ENCODE measurements at places on chromosomes 5 and 9. TPM values are rescaled to one million over a fixed set of nuclear protein-coding genes. Genes with fewer than 3 reads are reported as not detected.
A peak's percentile ranks its signal among the peaks of the same experiment; 100 is the strongest.

- ATAC-seq, result no peak
Observed at GRCh38 chr5:151772029-151772845, 483 bp downstream of the G3BP1 start.

GRCh38 chr5:118098716-118099115 lies 889.6 kb downstream of the DTWD2 start:
- no peak for ATAC-seq

FST gene
- total RNA-seq, result 2.7 TPM

DNA sequence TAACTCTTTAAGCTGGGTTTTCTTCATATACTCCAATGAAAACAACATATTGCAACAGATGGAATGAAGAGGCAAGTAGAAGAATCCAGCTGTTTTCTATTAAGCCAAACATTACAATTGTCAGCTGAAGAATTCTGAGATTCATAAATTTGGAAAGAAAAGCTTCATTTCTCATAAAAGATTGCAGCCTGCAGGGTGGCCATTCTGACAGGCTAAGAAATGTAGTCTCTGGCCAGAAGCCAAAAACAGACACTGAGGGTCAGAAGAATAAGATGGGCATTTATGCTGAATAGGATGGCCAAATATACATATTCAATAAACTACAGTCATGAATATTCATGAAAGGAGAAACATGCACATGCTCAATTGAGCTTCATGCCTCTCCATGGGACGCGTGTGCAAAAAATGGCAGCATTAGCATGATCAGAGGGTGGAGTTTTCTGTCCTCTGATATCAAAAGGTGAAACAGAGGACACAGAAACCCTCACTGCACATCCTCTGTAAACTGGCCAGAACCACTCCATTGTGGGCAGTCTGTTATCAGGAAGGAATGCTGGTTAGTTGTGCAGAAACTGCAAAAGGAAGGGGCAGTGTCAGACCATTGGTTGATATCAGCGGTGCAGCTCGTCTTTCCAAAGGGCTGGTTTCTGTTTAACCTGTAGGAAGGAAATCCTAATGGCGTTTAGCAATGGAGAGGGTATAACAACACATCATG lies 50.2 kb downstream of the FXN start:
- ATAC-seq, result no peak

DNA sequence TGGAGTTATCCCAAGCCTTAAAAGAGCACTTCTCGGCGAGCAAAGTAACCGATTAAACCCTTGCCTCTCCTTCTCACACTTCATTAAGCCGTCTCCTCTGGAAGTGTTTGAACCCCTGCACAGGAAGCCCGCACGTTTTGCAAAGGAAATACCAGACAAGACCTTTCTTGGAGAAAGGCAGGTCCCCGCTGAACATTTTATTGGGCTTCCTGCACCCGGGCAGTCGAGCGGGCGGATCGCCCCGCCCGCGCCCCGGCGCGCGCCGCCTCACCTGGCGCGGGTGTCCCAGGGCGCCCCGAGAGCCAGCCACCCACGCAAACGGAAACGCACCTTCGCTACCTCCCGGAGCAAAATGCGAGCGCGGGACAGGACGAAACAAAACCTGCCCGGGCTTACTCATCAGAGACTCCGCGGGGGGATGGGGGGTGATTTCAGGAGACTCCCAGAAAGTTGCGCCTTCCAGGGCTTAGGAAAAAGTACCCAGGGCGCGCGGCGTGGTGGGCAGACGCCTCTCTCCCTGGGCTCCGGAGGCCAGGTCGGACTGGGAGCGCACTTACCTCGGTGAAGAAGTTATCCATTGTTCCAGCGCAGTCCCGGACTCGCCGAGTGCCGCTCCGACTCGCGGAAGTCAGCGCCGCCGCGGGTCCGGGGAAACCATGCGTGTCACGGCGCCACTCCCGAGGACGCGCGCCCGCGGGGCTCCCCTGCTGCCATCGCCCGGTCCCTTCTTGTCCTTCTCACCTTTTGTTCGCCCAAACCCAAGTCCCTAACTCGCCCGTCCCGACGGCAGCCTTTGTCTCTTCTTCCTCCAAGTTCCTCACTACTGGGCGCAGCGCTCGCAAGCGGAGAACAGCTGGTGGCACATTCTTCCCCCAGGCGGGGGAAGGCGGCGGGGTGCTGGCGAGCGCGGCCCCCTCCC lies 598 bp downstream of the MYO10 start:
- ATAC-seq, result peak; percentile 45

DNA sequence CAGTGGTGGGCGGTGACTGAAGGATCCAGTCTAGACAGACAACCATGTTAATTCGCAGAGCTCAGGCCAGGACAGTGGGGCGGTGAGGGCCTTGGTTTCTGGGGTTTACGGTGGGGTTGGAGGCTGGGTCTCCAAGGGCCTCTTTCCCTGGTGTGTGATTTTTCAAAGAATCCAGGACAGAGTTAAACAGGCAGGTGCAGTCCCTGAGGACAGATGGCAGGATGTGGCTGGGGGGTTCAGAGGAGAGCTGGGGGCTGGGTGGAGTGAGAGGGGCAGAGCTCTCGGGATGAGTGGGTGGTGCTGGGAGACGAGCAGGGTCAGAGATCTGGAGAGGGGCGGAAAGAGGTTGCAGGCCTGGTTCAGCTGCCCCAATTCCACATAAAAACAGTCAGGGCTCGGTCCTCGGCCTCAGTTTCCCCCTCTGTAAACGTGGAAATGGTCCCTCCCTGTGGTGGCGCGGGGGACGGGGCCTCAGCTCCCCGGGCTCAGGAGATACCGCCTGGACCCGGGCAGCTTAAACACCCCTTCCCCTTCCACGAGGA lies 145.9 kb downstream of the GAPVD1 start:
- ATAC-seq, result no peak

DNA sequence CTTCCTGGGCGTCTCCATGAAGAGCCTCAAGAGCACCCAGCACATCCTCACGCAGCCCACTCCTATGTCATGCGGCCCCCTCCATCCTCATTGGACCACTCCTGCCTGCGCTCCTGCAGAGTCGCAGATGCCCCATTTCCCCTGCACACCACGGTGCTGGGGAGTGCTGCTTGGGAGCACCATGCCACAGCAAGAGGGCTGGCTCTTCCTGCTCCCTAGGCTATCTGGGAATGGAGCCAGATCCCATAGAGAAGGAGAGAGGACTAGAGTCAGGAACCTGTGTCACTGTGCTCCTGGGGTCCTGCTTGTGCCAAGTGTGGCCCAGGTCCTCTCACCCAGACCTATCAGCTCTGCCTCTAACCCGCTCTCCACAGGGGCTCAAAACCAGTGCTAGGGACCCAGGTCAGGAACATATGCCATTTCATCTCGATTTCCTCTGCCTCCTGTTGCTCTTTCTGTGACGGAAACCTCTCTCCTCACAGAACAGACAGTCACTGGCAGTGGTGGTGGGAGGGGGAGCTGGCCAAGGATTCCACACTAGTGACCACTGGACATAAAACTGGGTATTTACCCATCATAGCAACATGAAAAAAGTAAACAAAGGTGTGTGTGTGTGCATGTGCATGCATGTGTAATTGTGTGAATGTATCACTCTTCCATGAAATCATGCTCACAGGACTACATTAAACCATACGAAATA lies 178.4 kb downstream of the TTLL11 start:
- no peak for ATAC-seq

DNA sequence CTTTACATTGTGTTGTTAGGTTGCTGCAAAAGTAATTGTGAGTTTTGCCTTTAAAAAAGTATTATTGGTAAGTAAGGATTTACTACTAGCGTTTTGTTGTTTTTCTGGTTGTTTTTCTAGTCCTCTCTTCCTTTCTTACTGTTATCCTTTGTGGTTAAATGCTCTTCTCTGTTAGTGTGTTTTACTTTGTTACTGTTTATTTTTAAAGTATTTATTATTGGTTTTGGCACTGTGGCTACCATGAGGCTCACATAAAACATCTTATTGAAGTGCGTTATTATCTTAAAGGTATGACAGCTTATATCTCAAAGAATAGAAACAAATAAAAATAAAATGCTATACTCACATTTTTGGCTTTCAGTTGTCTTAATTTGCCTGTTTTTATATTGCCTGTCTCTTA lies 17.6 kb downstream of the DMXL1 start:
- ATAC-seq, result no peak

GRCh38 chr9:83509402-83509801 lies 28.8 kb downstream of the FRMD3 start:
- no peak for ATAC-seq

DNA sequence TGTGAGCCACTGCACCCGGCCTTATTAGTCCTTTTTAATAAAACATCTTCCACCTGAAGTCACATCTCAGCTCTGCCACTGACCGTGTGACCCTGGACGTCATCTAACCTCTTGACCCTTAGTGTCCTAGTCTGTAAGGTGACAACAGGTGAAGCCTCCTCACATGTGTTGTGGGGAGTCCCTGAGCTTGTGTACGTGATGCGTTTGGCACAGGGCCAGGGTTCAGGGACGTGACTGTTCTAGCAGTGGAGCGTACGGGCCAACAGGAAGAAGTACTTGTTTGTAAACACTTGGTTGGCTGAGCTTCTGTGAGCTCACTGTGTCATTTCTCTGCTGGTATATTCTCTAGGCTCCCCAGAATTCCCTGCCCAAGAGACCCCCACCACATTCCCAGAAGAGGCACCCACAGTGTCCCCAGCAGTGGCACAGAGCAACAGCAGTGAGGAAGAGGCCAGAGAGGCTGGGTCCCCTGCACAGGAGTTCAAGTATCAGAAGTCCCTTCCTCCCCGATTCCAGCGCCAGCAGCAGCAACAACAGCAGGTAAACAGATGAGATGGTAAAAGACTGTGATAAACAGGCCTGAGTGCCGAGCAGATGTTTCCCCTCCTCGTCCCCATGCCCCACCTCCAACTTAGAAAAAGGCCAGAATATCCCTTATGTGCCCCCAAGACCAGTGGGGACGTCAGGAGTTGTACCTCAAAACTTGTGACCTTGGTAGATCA lies 35.3 kb upstream of the POMT1 start:
- ATAC-seq, result no peak

BRINP1 gene
- 3.4 TPM for total RNA-seq

DNA sequence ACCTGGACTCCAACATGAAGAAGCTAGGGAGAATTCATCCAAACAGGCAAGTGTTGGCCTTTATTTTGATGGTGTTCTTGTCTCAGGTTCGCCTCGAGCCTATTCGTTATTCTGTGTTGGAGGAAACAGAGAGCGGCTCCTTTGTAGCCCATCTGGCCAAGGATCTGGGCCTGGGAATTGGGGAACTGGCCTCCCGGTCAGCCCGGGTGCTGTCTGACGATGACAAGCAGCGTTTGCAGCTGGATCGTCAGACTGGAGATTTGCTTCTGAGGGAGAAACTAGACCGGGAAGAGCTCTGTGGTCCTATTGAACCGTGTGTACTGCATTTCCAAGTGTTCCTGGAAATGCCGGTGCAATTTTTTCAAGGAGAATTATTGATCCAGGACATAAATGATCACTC lies 367 bp downstream of the PCDHB4 start:
- ATAC-seq, result no peak

GRCh38 chr5:108003178-108003577 lies 332.4 kb upstream of the EFNA5 start:
- no peak for ATAC-seq

Measured in esophagus mucosa (tissue), 1 donor.